ENCODE measurements at places on chromosomes 16 and 17.

DNA sequence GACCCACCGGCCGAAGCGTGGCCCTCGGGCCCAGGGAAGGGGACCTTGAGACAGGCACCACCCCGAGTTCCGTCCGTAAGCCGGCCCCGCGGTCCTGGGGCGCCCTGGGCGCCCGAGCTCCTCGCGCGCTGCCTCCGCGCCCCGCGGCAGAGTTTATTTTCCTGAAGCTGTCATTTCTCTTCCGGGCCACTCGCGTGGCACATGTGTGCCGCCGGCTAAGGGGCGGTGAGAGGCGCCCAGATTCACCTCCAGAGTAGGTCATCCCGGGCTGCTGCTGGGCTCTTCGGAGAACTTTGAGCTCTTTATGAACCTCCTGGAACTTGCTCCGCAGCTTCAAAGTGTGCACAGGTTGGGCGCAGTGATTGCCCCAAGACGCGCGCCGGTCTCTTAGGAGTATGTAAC, 489 bp downstream of the ZC3H18 start:
- no peak for DNase-seq

GRCh38 chr16:9091867-9092281, 430 bp downstream of the HAPSTR1 start:
- peak; percentile 52 for DNase-seq

DNA sequence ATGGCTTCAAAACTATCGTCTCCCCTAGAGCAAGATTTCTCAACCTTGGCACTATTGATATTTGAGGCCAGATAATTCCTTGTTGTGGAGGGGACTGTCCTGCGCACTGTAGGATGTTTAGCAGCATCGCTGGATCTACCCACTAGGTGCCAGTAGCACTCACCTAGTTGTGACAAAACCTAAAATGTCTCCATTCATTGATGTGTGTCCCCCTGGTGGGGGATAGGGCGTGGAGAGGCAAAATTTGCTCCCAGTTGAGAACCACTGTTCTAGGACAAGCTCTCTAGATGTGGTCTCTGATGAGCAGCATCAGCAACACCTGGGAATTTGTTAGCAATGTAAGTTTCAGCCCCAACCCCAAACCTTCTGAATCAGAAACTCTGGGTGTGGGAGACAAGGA, 259.0 kb downstream of the XYLT1 start:
- DNase-seq = no peak

DNA sequence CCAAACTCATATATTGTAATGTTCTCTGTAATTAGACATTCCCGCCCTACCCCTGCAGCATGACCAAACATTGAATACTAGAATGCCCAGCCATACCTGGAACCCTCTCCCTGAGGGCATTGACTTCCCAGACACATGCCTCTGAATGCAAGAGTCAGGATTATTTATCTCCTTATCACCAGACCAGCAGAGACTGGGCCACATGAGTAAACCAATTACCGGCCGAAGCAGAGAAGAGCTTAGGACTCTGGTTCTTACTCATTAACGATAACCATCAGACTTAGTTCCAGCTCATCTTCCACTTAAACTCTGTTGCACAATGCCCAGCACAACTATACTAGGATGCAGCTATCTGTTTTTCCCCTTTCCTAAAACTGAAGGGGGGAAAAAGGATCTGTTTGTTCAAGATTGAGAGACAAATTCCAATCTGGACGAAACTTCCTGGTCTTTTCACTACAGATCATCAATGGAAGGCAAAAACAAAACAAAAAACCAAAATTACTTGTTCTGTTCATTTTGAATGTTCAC, 88.2 kb upstream of the CORO6 start:
- DNase-seq = no peak

GRCh38 chr16:59733321-59733720, 999.2 kb upstream of the GOT2 start:
- DNase-seq = no peak

- DNase-seq = no peak
Measured at GRCh38 chr17:79490530-79490929, 120.3 kb downstream of the RBFOX3 start.

DNA sequence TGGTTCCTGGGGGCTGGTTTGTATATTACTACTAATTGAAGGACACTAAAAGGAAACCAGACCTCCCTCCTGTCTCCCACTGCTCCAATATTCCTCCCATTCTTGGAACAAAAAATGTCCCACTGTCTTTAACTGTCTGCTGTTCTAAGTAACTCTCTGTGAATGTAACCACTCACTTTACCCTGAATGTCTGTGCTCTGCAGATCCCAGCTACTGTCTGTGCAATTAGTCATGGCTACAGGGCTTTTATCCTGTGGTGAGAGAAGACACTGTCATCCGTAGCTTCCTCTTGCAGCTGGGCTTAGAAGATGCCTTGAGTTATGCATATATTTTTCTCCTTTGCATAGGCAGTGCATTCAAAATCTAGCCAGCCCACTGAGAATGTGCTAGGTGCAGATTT, 853.8 kb downstream of the CDH8 start:
- DNase-seq = no peak

DNA sequence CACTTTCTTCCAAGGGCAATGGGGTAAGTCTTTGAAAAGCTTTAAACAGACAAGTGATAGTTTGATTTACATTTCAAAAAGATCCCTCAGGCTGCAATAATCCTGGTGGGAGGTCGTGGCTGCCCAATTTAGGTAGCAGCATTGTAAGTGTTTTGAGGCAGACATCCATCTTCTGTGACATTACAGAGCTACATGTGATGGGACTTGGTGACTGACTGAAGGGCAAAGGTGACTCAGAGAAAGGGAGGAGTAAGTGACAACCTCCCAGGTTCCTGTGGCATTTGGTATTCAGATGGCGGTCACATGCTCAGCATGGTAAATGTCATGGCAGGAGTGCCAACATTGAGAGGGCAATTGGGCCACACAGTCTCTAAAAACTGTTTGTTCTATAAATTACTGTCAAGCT, 26.5 kb downstream of the STAT3 start:
- DNase-seq = no peak

DNA sequence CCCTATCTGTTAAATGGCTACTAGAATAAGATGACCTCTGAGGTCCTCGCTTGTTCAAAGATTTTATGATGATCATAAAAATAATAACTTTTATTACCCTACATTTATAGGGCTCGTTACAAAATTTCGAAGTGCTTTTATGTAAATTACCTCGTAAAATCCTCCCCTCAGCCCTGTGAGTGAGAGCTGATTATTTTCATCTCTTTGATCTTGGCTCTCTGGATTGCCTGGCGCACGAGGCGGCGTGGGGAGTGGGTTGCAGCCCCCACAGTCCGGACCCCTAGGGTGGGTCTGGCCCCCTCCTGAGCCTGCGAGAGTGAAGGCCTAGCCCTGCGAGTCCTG, 1.6 kb downstream of the SDK2 start:
- DNase-seq = no peak

DNA sequence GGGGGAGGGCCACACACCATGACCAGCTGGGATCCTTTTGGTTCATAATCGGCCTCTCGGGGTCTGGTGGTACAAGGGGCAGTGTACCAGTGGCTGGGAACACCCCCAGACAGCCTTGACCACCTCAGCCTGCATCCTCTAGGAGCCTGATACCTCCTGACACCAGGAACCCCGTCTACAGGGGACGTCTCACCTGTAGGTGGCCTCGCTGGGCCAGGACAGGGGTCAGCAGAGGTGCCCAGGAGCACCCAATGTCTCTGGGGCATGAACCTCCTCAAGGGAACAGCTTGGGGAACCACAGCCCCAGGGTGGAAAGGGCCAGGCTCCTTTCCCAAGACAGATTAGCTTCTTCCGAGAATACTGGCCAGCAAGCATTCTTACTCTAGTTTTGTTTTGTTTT, 2.5 kb upstream of the METRNL start:
- no peak for DNase-seq

GRCh38 chr17:7782240-7782639, 51.8 kb upstream of the KDM6B start:
- DNase-seq = no peak

- DNase-seq = no peak
Measured at GRCh38 chr17:71118039-71118438, 948.7 kb downstream of the KCNJ2 start.

- peak; percentile 62 for DNase-seq
Measured at GRCh38 chr17:75404223-75404730, 1.2 kb downstream of the GRB2 start.

- DNase-seq = no peak
Measured at GRCh38 chr16:11306381-11306780, 25.3 kb upstream of the PRM1 start.

DNA sequence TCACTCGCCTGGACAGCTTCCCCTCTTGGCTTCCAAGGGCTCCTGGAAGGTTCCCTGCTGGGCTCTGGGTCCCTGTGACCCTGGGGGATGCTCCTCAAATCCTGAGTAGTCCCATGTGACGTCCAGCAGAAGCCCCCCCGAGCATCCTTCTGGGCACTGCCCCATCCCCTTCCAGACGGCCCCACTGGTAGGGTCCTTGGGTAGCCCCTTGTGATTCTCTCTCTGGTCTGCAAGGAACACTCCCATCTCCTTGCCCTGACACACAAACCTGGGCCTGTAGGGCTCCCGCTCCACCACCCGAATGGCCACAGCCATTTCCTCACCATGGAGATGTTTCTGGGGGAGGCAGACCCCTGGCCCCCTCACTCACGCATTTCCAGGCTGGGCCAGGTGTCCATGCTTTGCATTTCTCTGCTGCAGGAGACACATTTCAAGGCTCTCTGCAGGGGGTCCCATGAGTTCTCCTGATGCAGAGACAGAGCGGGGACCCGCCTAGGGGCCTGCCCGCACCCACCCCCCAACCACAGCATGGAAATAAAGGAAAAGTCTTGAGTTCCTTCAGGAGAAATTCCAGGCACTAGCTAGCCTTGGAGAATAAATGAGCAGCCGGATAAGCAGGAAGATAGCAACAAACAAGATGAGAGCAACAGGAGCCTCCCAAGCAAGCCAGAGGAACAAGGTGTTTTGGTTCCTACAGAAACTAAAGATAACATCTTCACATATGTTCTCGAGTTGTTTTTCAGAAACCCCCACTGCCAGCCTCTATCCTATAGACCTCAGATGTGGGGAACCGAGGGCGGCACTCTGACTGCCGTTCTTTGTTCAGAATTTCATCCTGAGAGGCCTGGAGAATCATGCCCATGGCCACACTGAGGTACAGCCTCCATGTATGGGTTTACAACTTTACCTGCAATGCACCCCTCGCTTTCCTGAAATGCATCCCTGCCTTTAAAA, 128.8 kb downstream of the MGAT5B start:
- DNase-seq = no peak

DNA sequence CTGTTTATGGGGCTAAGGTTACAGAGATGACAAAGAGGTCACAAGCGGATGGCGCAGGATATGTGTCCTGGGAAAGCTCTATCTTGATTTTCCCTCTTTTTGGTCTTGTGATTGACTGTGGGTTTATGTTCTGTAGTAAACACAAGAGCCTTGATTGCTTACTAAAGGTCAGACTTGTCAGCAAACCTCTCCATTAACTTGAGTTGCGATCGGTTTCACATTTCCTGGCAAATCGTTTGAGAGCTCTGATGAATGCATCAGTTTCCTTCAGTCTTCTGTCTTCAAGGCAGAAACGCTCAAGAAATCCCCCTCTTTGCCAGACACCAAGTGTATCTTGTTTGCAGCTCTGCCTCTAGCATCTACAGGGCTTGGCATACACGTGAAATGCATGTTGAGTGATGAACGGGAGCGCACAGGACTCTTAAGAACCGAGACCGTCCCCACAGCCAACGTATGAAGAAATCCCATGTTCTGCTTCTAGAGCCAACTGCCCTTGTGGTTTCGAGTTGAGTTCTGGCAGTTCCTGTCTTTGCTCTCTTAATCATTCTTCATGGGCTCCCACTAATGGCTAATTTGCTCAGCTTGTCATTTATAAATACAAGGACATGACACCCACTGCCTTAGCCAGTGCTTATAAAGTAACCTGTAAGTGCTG, 143.3 kb downstream of the PITPNC1 start:
- no peak for DNase-seq

GRCh38 chr17:17975436-17975835, 2.8 kb downstream of the DRC3 start:
- no peak for DNase-seq

GRCh38 chr17:80482555-80483308, 6.3 kb upstream of the NPTX1 start:
- no peak for DNase-seq

DNA sequence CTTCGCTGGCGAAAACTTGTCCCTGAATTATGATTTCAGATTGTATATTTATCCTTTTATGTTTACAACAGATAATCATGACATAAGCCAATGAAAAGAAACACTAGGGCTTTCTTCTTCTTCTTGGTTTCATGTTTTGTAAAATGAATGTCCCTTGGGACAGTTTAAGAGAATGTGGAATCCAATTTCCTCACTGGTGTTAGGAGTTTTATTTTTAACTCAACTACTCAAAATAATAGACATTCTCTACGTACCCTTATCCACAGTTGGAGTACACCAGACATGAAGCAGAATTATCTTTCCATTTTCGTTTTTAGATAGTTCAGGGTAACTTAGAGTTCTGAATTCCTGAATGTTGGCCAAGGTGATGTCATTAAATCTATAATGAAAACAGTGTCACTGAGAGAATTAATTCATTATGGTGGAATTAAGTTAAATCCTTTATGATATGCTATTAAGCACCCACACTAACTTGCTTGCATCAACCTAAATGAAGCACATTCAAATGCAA, 43.4 kb downstream of the IRX6 start:
- DNase-seq = no peak

DNA sequence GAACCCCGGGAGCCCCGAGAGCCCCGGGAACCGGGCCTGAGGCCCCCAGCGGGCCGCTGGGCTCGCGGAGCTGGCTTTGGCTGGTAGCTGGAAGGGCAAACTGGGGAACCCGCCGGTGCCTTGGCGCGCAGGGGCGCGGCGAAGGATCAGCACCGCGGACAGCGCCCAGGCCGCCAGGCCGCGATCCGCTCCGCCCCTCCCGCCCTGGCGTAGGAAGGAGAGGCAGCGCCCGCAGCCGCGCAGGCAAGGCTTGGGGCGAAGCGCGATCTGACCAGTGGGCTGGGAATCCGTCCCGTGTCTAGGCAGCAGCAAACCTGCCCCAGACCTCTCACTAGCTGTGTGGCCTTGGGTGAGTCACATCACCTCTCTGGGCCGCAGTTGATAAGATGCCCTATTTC, 331 bp upstream of the CCDC92B start:
- peak; percentile 71 for DNase-seq

- no peak for DNase-seq
Measured at GRCh38 chr16:28193530-28194423, 18.0 kb downstream of the XPO6 start.
